ENCODE measurements at places on chromosomes 7 and 10.
A peak's percentile ranks its signal among the peaks of the same experiment; 100 is the strongest.

- no peak for DNase-seq
Observed at GRCh38 chr10:99689461-99689860, 30.2 kb downstream of the ENTPD7 start.

DNA sequence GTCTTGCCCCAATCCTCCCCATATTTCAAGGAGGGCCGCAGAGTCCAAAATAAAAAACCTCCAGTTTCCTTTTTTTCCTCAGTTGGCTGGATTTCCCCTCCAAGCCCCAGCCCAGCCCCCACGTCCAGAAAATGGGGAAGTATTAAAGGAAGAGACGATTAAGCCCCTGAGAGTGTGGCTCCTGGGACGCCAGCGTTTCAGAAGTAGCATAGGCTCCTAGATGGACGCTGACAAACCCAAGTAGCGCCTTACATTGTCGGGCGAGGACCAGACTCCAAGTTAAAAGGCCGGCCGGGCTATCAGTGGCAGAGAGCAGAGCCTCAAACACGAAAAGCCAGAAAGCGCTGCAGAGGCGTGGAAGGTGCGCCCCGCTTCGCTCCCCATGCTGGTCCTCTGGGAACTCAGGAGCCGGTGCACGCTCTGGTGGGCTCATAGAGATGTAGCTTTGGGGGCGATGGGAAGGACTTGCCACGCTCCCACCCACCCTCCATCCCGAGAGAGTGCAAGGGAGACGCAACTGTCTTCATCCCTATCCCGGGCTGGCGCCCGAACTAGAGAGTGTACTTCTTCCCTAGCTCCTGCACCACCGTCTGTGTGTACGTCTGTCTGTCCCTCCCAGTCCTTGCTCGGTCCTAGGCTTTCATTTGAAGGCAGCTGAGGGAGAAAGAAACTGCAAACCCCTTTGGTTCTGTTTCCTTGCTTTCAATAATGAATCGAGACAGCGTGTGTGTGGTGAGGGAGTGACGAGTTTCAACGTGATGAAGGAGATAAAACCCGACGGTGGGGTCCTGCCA is 6.3 kb upstream of the EMX2 start:
- no peak for DNase-seq

- DNase-seq, result no peak
Observed at GRCh38 chr10:110448682-110449418, 48.9 kb upstream of the DUSP5 start.

DNA sequence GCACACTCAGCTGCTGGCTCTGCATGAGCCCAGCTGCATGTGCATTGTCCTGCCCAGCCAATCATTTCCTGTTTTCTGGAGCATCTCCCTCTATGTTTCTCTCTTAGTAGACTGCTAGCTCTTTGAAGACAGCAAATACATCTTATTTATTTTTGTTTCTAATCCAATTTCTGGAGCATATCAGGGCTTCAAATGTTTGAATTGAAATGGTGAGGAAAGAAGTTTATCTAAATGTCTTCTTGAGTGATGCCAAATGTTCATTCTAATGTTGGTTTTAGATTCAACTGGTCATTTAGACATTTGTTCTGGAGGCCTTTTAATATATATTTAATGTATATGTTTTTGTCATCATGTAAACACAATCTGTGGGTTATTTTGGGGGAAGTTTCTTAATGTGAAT is 141.9 kb downstream of the DNAJB9 start:
- DNase-seq, result no peak

DNA sequence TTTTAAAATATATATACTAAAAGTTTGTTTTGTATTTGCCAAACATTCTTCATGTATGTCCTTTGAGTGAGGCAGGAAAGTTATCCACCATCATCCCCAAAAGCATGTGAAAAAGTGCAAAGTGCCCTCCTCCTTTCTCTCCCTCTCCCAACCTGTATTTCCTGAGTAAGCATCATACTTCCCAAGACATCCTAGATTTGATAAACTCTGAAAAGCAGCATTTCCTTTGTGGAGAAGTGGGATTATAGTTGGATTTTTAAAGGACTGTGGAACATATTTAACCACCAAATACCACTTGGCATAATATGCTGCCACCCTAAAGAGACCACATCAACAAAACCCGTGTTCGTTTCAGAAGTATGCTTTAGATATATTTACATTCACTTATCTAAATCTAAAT is 36.9 kb downstream of the NET1 start:
- DNase-seq, result no peak

DNA sequence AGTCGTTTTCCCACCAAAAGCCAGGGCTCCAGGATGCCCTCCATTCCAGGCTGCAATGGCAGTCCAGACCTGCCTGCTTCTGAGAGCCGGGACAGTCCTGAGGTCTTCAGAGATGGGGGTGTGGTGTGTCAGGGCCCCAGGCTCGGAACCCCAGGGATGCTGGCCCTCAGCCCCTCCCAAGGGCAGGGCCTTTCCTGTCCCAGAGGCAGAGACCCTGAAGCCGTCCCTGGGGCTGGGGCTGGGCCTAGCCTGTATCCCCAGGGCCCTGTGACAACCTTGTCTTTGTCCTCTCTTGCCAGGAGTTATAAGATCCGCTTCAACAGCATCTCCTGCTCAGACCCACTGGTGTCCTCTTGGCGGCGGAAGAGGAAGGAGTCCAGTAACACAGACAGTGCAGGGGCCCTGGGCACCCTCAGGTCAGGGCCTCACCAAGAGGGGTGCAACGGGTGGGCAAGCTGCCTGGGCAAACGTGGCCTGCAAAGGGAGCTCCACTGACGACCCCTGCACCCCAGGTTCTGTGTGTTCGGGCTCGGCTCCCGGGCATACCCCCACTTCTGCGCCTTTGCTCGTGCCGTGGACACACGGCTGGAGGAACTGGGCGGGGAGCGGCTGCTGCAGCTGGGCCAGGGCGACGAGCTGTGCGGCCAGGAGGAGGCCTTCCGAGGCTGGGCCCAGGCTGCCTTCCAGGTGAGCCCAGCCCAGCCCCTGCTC is 15.9 kb downstream of the NOS3 start:
- DNase-seq, result no peak

GRCh38 chr7:77797734-77798393 is 370 bp downstream of the TMEM60 start:
- DNase-seq, result no peak

DNA sequence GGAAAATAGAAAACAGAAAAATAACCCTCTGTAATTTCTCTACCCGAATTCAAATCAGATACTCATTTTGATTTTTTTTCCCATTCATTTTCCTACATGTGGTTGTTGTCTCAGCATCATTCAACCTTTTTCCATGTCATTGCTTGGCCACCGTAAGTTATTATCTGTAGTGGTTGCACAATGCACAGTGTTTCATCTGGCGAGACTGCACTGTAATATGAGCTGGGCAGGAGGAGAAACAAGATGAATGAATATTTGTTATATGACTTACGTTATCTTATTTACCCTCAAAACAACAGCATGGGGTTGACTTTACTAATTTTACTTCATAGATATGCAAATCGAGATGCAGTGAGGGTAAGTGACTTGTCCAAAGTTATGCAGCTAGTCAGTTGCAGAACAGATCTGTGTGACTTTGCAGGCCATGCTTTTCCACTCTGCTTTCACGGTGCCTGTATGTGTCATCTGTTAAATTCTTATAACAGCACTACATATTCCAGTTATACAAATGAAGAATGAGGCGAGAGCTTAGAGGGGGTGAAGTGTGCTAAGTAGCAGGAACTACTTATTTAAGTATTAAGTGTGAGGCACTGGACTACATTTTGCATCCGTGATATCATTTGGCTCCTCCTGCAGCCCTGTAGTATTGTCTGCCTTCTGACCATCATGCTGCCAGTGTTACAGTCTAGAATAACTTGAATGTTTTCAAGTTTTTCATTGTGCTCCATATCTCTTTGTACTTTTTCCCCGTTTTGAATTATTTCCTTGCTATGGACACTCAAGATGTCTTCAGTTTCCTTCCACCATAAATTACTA is 56.7 kb downstream of the ZMYND11 start:
- peak; percentile 34 for DNase-seq

DNA sequence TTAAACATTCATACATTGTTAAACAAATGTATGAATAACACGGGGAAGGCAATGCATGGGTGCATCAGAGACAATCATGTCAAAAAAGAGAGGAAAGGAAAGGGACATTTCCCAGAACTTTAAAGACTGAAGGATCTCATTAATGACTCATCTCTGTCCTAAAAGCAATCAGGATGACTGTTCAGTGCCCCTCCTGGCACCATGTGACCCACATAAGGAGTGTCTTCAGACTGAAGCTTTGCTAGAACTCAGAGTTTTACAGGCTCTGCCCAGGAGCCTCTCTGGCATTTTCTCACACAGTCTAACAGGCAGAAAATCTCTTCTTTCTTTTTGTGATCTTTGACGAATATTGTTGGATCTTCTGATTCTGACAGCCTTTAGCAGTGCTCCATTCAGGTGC is 315.3 kb downstream of the OTUD1 start:
- DNase-seq, result no peak

- no peak for DNase-seq
Observed at GRCh38 chr7:24974026-24974832, 5.7 kb downstream of the OSBPL3 start.

DNA sequence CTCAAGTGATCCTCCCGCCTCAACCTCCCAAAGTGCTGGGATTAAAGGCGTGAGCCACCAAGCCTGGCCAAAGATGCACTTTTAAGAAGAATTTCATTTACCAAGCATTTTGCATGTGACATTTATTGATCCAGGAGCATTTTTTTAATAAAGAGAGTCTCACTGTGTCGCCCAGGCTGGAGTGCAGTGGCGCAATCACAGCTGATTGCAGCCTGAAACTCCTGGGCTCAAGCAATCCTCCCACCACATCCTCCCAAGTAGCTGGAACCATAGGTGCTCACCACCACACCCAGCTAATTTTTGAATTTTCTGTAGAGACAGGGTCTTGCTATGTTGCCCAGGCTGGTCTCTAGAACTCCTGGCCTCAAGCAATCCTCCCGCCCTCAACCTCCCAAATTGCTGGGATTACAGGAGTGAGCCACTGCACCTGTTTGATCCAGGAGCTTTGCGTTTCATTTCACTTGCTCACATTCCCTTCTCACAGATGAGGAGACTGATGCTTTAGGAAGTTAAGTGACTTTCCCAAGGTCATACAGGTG is 4.4 kb upstream of the TBL2 start:
- no peak for DNase-seq

GRCh38 chr7:54485044-54485443 is 57.1 kb upstream of the VSTM2A start:
- no peak for DNase-seq

- no peak for DNase-seq
Observed at GRCh38 chr7:114930829-114931655, 9.1 kb downstream of the MDFIC start.

GRCh38 chr7:150343225-150343624 is 1.8 kb upstream of the RARRES2 start:
- DNase-seq, result no peak

DNA sequence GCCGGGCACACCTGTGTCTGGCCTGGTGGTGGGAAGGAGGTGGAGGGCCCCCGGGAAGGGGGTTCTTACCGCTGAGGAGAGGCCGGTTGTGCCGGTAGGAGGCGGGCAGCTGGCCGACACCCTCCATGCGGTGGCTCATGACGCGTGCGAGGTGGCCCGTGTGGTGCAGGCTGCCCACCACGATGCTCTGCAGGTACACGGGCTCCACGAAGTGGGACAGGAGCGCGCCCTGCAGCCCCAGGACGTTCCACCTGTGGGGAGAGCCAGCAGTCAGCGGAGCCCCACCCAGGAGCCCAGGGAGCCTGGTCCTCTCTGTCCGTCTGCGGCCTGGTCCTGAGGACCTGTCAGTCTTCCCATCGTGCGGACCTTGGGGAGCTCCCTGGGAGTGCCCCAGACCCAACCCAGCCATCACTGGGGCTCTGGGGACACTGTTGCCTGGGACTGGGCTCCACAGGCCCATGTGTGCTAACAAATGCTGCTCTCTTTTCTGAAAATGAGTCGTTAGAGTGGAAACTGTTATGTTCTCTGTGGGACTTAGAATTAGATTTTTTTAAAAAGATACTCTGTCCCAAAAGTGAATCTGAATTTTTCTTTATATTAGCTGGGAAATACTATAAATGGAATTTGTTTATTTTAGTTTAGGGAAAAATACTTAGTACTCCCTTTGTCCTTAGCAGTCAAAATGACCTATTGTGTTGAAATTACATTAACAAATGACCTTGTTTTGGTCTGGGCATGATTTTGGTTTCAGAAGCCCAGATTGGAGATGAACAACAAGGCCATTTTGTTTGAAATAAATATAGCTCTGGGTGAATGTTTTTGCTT is 143.9 kb downstream of the WDR37 start:
- DNase-seq, result no peak

DNA sequence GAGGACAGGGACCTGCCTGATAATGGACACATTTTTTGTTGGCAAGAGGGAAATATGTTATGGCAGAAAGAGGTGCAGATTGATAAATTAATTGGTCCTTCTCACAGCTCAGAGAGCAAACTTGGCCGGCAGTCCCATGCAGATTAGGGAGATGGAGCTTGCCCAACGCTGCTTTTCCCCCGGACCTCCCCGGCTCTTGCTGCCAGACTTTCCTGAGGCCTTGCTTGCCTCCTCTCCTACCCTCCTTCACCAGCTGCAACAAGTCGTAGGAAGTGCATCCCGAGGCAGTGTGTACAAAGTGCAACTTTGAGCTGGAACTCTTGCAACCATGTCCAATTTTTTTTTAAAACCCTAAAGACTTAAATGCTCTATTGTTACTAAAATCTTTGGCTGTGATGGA is 215.5 kb downstream of the LRMDA start:
- no peak for DNase-seq

DNA sequence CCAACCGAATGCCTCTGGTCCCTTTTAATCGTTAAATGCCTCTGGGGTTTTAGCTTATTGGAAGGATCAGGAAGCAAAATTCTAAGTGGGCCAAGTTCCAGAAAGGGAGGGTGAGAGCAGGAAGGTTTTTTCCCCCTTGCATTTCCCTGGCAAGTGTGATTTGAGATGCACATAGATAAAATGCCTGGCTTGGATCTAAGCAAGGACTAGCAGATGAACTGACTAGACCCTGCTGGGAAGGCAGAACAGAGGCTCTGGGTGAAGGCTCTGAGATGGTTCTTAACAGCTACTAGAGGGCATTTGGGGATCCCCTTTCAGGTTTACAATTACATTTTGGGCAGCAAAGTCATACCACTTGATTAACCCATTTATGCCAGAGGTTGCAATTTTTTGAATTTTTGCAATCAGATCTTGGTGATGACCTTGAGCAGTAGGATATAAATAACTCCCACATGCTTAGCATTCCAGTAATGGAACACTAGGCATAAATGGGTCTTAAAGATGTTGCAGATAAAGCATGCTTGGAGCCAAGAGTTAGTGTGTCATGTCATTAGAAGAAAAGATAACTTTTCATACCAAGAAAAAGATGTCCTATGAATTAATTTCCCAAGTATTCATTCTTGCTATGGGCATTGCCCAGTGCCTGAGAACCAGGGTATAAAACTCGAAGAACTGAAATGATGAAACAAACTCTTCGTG is 205.9 kb downstream of the SEC23IP start:
- DNase-seq, result no peak

- no peak for DNase-seq
Observed at GRCh38 chr10:99908512-99908911, 101.2 kb downstream of the DNMBP start.

DNA sequence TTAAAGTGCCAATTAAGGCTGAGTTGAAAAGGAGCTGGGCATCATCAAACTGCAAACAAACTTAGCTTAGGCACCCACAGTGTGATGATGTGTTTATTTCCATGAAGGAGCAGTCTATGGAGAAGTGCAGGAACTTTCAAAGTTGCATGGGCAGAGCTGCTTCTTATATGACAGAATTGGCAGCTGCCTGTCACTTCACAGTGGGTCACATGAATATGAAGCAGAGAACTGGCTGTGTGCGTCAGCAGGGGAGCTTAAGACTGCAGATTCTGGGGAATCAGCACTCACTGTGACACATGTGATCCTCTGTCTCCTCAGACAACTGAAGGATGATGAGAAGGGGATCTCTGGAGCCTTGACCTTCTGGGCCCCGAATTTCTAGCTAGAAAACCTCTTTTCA is 36.6 kb downstream of the RBM28 start:
- DNase-seq, result no peak
